ENCODE measurements at places on chromosomes 4 and X. TPM values are rescaled to one million over a fixed set of nuclear protein-coding genes. Genes with fewer than 3 reads are reported as not detected.

DNA sequence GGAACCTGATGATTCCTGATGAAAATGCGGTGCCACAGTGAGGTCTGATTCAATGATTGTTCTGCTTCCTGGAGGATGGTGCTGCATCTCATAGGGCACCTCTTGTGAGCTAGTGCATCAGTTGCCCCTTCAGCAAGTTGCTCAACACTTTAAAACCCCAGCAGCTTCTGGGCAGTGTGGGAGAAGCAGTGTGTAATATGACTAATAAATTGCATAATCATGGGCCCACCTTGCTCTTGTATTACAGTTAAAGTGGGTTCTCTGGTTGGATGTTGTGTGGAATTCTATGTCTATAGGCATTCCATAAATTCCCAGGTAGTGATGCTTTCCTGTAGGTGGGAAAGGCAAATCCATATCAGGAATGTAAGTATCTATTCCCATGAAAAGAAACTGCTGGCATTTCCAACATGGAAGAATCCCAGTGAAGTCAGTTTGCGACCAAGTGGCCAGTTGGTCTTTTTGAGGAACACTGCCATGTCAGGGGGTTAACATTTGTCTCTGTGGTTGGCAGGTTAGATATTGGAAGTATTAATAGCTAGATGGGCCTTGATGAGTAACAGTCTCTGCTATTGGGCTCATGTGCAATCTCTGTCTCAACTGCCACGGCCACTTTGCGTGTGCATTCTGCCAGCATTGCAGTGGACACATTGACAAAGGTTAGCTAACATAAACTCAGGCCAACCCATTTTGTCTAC lies 121.1 kb upstream of the OTUD4 start:
- no peak for DNase-seq

GRCh38 chrX:72694170-72694569 lies 19.9 kb downstream of the PHKA1 start:
- no peak for DNase-seq

DNA sequence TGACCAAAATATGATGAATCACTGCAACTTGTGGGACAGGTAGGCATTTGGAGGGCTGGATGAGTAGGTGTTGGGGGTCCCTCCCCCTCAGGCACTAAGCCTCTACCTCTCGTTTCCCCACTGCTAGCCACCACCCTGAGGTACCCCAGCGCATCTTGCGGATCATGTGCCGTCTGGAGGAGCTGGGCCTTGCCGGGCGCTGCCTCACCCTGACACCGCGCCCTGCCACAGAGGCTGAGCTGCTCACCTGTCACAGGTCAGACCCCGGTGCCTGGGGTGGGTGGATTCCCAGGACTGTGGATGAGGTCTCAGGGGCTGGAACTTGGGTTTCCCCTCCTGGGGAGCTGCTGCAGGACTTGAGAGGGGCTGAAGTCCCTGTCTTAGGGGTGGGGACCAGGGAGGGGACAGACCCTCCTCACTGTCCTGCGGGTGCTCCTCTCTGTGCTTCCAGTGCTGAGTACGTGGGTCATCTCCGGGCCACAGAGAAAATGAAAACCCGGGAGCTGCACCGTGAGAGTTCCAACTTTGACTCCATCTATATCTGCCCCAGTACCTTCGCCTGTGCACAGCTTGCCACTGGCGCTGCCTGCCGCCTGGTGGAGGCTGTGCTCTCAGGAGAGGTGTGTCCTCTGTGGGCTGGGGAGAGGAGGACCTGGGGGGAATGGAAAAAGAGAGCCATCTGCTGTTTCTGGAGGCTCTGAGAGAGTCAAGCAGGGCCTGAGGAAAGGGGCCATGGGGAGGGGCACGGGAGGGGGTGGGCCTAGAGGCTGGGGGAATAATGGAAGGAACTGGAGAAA lies 10.1 kb upstream of the ERAS start:
- DNase-seq, result no peak

GRCh38 chrX:23900220-23900797 lies 7.4 kb downstream of the APOO start:
- DNase-seq, result no peak

Gene TLR2
- total RNA-seq, result 1.6 TPM

DNA sequence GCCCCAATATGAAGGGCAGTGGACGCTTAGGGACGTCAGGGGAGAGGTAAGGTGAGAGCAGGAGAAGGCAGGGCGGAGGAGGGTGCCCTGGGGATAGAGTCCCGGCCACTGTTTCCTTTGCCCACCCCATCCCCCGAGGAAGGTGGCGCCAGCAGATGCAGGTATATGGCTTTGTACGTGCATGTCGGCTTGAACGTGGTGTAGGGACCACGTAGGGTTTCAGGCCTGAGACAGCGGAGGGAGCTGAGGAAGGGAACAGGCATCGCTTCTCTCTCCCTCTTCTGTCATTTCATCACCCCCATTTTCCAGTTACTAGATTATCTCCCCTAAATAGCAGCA lies 97.9 kb downstream of the PHKA2 start:
- DNase-seq, result no peak

DNA sequence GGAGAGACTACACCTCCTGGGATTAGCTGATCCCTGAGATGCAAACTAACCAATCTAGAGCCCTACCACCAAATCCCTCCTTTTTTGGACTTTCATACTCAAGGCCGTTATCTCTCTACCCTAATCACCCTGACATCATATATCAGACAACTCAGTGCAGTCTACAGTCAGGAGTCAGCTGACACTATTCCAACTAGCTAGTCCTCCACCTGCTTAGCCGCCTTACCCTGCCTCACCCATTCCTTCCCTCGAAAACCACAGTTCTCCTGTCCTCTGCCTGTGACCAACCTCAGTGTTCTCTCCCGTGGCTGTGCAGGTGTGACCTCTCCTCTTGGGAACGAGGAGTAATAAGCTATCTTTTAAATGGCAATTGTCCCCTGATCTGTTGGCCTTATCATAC lies 1.8 kb upstream of the PPEF2 start:
- DNase-seq, result no peak

DNA sequence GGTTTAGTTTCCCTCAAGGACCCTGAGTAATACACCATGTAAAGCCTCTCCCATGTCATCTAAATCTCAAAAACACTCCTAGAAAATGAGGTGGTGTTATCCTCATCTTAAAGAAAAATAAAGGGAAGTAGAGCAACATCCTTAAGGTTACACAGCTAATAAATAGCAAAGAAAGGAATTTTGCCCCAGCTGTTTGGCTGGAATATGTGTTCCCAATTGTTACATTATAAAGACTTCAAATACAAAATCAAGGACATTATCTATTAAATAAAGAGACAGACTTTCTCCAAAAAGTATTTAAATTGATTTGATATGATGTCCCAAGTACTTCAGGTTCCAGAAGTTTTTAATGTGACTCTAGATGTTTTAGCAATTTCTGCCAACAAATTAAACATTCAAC lies 57.9 kb upstream of the IL15 start:
- no peak for DNase-seq

DNA sequence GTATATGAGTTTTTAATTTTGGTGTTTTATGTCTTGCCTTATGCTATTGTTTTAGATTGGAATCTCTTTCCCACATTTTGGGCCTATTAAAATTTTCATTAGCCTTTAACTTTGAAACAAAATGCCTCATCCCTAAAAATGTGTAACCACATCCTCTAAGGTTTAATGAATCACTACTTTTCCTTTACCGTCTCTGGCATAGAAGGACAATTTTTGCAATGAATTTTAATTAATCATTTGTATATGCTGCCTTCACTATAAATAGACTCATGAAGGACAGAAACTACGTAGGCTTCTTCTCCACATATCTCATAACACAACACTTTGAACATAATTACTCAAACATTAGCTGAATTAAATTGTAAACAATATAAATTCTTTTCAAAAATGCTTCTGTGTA lies 421.5 kb downstream of the NLGN4X start:
- no peak for DNase-seq

Gene CYLC1
- total RNA-seq, result not detected

- DNase-seq, result no peak
These were observed 978.1 kb downstream of the C4orf33 start for GRCh38 chr4:130074096-130074495.

DNA sequence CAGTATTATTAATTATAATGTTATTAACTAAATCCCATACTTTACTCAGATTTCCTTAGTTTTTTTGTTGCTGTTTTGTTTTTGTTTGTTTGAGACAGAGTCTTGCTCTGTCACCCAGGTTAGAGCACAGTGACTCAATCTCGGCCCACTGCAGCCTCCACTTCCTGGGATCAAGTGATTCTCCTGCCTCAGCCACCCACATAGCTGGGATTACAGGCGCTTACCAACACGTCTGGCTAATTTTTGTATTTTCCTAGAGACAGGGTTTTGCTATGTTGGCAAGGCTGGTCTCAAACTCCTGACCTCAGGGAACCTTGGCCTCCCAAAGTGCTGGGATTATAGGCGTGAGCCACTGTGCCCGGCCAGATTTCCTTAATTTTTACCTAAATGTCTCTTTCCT lies 72.2 kb downstream of the ANAPC4 start:
- DNase-seq, result no peak

GRCh38 chr4:38154252-38154651 lies 194.1 kb downstream of the PTTG2 start:
- no peak for DNase-seq

- no peak for DNase-seq
These were observed 102.8 kb downstream of the KDM6A start for GRCh38 chrX:44975666-44976263.

DNA sequence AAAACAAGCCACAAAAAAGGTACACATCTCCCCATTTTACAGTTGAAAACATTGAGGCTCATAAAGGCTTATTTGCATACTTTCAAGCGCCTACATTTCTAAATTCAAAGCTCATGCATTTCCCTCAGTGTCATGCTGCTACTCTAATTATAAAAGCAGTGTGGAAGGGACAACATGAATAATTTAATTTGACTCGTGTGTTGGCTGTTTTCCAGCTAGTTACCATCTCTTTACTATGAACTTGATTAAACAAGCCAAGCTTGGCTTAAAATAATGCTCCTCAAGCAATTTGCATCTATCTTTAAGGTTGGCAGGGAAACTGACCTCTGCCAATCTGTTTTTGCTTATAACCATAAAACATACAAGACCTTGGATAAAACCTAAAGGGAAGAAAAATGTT lies 252.5 kb upstream of the NEIL3 start:
- DNase-seq, result no peak

GRCh38 chr4:15513545-15513944 lies 43.9 kb downstream of the CC2D2A start:
- no peak for DNase-seq

Gene BEND2
- not detected for total RNA-seq

GRCh38 chr4:185672618-185673017 lies 137.3 kb upstream of the PDLIM3 start:
- no peak for DNase-seq

- DNase-seq, result no peak
These were observed 85.3 kb downstream of the LNX1 start for GRCh38 chr4:53505947-53506346.

GRCh38 chr4:83618431-83618830 lies 82.5 kb downstream of the GPAT3 start:
- DNase-seq, result no peak

- DNase-seq, result no peak
These were observed 265.9 kb downstream of the ADAMTS3 start for GRCh38 chr4:72302981-72303704.

Gene PRRG1
- not detected for total RNA-seq

DNA sequence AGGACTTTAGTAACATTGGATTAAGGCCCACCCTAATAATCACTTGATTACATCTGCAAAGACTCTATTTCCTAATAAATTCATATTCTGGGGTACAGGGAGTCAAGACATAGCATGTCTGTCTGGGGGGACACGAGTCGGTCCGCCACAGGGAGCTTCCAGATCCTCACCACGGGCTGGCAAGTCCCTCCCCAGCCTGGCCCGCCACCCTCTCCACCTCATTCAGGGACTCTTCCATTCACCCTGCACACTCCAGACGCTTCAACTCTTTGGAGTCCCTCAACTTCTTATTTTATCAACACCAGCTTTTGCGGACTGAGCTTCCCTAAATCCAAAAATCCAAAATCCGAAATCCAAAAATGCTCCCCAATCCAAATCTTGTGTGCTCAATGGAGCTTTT lies 71.2 kb downstream of the DCTD start:
- no peak for DNase-seq

Gene YY2
- total RNA-seq, result 0.32 TPM

GRCh38 chr4:626201-627091 lies 1.1 kb downstream of the PDE6B start:
- no peak for DNase-seq

- DNase-seq, result no peak
These were observed 360.9 kb downstream of the PPP3CA start for GRCh38 chr4:100986360-100986868.

DNA sequence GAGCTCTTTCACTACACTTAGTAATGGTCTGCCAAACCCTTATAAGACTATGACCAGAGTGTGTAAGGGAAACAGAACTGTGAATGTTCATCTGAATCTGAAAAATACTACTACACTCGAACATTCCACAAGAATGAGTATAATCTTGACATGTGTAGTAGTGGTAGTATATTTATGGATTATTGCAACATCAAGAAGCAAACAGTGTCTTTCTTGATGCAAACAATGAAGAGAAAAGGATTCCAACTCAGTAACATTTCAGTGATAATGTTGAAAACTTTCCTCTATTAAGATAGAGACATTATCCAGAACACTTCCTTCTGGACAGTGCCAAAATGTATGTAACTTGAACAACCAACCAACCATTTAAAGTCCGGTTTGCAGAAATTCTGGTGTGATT lies 394.7 kb upstream of the CPEB2 start:
- no peak for DNase-seq
